ENCODE measurements at places on chromosomes 11 and 22.

DNA sequence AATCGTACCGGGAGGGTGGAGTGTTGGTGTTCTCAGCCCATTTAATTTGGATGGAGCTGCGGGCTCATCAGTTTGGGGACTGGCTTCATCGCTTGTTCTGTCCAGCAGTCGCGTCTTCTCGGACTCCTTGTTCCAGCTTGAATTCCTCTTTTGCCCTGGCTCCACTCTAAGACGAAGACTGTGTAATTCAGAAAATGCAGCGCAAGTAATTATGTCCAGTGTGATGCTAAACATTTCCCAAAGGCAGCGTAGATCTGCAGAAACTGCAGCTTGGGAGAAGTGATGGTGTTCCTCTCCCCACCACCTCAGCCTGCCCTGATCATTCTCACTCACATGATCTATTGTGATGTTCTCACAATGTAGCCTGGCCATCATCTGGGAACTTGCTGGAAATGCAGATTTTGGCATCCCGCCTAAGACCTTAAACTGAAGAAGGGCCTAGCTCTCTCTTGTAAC, 666 bp downstream of the SLC25A18 start:
- DNase-seq, result no peak

GRCh38 chr11:83677730-83678129, 391.6 kb upstream of the CCDC90B start:
- no peak for DNase-seq

- DNase-seq, result peak; percentile 90
Observed at GRCh38 chr22:41446639-41447434, at the start of gene TOB2. TOB2 (minus strand) TSS chr22:41446801; CDS start chr22:41437345, 9,456 bp downstream.

- DNase-seq, result no peak
Observed at GRCh38 chr22:49555526-49555925, 272.1 kb downstream of the BRD1 start.

- no peak for DNase-seq
Observed at GRCh38 chr11:107988397-107989158, 20.1 kb upstream of the CUL5 start.

DNA sequence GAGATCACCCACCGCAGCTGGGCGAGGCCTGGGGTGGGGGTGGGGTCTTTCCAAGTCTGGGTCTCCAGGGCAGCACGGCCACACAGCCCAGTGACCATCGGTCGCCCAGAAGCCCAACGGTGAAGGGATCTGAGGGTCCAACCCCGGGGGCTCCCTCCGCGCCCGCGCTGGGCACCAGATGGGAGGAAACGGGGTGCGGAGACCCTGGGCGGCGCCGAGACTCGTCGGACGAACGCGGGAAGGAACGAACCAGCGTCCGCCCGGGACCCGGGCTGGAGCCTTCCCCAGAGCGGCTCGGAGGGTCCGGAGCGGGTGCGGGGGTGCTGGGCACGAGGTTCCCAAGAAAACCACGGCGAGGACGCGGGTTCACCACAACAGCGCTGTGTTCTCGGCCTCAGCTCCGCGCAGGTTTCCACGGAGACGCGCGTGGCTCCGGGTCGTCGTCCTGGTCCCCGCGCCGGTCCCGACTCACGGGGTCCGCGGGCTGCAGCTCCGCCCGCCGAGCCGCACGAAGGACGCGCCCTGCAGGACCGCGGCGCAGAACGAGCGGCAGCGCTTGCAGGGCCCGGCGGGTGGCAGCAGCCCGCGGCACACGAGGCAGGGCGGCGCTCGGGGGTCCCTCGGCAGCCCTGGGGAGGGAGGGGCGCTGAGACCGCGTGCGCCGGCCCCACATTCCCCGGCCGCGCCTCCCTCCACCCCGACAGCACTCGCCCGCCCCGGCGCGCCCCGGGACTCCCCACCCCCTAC, 2.3 kb upstream of the IL17REL start:
- no peak for DNase-seq

Measured in activated gamma-delta T cell treated with anti-CD3 and anti-CD28 coated beads, Interleukin-2, amount 50 U/mL, for 16 hours (primary cell).